ENCODE measurements at places on chromosomes 13 and 19. TPM values are rescaled to one million over a fixed set of nuclear protein-coding genes. Genes with fewer than 3 reads are reported as not detected.

DNA sequence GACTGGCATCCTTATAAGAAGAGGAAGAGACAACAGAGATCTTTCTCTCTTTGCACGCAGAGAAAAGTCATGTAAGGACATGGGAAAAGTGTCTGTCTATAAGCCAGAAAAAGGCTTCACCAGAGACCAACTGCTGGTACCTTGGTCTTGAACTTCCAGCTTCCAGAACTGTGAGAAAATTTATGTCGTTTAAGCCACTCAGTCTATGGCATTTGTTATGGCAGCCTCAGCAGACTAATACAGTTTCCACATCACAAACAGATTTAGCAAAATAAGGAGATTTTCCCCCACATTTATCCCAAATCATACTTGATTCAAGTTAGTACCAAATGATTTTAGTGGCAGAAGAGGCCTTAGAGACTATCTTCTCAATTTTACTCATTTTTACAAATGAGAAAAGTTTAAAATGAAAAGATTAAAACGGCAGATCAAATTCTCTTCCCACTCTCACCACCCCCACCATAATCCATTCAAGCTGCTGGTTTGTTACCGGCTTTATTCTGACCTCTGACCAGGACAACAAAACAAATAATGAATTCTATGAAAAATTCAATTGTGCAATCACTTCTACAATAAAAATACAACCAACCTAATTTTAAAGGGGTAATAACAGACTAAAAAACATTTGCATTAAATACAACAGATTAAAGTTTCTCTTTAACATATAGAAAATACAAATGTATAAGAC is 316.3 kb downstream of the TBC1D4 start:
- no peaks in the 10 kb centered on the region for H3K36me3 ChIP-seq
- H3K4me1 ChIP-seq = no peaks in the 10 kb centered on the region
- H3K4me3 ChIP-seq = no peak overlapping the region
- H3K27me3 ChIP-seq = no peaks in the 10 kb centered on the region
- H3K27ac ChIP-seq = no peak overlapping the region

- H3K36me3 ChIP-seq = no peaks in the 10 kb centered on the region
- H3K27me3 ChIP-seq = no peaks in the 10 kb centered on the region
- peaks cover 6% of the 10 kb centered on the region for H3K4me1 ChIP-seq
- H3K27ac ChIP-seq = no peak overlapping the region
- DNase-seq = no peak
- no peak overlapping the region for H3K4me3 ChIP-seq
Observed at GRCh38 chr19:13869281-13869680, 7.7 kb upstream of the NANOS3 start.

DNA sequence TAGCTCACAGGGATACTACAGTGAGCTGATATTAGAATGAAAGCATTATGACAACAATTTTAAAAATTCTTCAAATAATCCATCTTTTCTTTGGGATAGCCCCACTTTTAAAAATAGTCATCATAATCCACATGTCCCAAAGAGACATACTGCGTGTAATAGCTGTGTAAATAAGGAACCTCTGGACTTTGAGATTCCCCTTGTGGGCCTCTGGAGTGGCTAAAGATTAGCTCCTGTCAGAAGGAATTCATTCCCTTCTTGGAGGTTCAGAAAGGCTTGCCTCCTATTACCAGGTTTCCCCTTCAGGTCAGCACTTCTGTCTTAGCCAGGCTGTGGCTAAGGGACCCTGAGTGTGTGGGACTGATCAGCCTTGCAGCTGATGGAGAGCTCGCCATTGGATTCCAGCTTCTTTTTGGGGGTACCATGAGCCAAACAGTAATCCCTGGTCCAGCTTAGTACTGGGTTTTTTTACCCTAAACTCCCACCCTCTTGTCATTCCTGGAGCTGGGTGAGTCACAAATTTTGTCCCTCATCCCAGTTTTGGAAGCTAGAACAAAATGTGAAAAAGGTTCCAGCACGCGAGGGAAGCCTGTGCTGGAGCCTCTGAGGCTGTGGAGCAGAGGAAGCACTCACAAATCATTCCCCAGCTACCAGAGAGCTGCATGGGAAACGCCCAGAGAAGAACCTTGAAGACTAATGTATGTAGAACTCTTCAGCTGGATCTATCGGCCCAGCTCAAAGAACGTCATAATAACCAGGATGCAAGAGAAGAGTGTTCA is 96.7 kb downstream of the RNASEH2B start:
- H3K4me3 ChIP-seq = no peak overlapping the region
- DNase-seq = no peak
- no peaks in the 10 kb centered on the region for H3K36me3 ChIP-seq

GRCh38 chr13:73782450-73783449 is 351.5 kb downstream of the KLF12 start:
- H3K4me3 ChIP-seq = no peak overlapping the region
- no peak overlapping the region for H3K27ac ChIP-seq
- H3K36me3 ChIP-seq = no peaks in the 10 kb centered on the region
- no peaks in the 10 kb centered on the region for H3K4me1 ChIP-seq

DNA sequence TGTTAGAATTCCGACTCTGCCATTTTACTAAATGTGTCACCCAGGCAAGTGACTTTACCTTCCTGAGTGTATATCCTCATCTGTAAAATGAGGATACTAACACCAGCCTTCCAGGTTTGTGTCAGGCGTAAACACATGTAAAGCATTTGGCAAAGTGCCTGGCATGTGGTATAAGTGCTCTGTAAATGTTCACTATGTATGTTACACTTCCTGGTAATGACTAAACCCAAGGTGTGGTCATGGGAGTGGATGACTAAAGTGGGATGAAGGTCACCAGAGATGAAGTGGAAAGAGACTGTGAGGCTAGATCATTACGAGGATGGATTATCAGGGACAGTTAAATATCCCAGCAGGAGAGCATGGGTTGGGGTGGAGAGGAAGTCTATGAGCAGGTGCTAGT is 25.6 kb downstream of the DEDD2 start:
- H3K4me3 ChIP-seq = no peak overlapping the region
- H3K27me3 ChIP-seq = no peaks in the 10 kb centered on the region
- no peak for DNase-seq
- H3K4me1 ChIP-seq = peaks cover 12% of the 10 kb centered on the region
- H3K36me3 ChIP-seq = peaks cover 3% of the 10 kb centered on the region
- H3K27ac ChIP-seq = peak overlapping the region; percentile 3

DNA sequence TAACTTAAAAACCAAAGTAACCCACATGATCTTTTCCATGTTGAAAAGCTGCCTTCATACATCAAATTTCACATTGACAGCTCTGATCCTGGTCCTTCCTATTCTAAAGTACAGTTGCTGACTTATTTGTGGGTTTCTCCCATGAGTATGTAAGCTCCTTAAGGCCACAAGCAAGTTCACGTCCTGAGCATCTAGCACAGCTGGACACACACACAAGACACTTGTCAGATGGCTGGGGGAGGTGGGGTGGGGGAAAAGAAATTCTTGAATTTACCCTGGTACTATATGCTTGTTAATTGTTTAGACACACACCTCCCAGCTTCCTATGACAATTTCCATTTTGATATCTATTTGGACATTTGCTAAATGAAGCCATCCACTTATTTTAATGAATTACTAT is 162.8 kb downstream of the ZIC5 start:
- no peak for DNase-seq
- no peaks in the 10 kb centered on the region for H3K36me3 ChIP-seq
- H3K4me1 ChIP-seq = no peaks in the 10 kb centered on the region
- no peaks in the 10 kb centered on the region for H3K27me3 ChIP-seq
- no peak overlapping the region for H3K4me3 ChIP-seq

DNA sequence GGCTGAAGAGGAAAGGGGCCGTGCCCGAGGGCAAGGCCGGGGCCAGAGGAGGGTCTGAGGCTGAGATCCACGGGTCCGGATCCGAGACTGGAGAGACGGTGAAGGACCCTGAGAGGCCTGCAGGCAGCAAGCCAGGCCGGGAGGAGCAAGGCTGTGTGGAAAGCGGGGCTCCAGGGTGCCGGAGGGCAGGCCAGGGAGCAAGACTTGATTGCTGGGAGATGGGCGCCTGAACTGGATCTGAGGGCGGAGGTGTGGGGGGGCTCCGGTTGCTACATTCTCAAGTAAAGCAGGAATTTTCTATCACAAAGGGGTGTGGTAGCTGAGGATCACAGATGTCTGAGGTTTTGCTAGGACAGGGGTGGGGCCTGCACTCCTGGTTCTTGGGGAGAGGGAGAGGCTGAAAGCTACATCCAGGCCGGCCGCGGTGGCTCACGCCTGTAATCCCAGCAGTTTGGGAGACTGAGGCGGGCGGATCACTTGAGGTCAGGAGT is 3.8 kb downstream of the MAMSTR start:
- H3K4me3 ChIP-seq = peak overlapping the region; percentile 38
- no peaks in the 10 kb centered on the region for H3K27me3 ChIP-seq
- H3K27ac ChIP-seq = peak overlapping the region; percentile 41
- peaks cover 45% of the 10 kb centered on the region for H3K4me1 ChIP-seq
- no peak for DNase-seq

DNA sequence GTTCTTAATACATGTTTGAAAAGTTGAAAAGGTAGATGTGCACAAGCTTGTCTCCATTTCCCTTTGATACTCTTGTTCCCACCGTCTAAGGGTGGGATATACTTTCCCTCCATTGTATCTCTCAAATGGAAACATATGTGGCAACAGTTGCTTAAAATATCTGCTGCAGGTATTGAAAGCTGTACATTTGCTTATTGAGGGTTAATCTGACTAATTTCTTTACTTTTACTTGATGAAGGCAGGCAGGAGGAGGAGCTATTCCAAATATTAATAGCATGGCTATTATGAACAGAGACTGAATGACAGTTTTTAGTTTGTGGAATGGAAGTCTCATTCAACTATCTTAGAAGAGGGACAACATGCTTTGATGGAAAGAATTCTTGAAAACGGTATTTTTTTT is 103.8 kb downstream of the SLC10A2 start:
- H3K4me1 ChIP-seq = no peaks in the 10 kb centered on the region
- H3K4me3 ChIP-seq = no peak overlapping the region
- no peak for DNase-seq
- no peaks in the 10 kb centered on the region for H3K36me3 ChIP-seq

- no peak for DNase-seq
- H3K36me3 ChIP-seq = no peaks in the 10 kb centered on the region
- H3K27me3 ChIP-seq = no peaks in the 10 kb centered on the region
- no peak overlapping the region for H3K27ac ChIP-seq
Observed at GRCh38 chr19:30722186-30722585, 350.0 kb downstream of the ZNF536 start.

DNA sequence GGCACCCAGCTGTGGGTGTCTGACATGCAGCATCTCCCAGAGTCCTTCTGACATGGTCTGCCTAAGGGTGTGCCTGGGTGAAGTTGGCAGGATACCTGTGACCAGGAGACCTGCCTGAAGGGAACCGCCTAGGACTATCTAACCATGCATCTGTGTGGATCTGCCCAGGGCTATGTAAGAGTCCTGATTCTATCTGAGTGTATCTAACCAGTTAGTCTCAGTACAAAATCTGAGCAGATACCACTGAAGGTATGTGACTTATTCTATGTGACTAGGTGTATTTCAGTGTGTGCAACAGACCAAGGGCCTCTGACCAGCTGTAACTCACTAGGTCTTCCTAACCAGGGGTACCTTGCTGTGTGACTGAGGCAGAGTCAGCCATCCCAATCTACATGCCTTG is 28.2 kb upstream of the FBL start:
- H3K4me3 ChIP-seq = no peak overlapping the region
- H3K4me1 ChIP-seq = no peaks in the 10 kb centered on the region
- H3K36me3 ChIP-seq = no peaks in the 10 kb centered on the region
- H3K27me3 ChIP-seq = peaks cover 10% of the 10 kb centered on the region

DNA sequence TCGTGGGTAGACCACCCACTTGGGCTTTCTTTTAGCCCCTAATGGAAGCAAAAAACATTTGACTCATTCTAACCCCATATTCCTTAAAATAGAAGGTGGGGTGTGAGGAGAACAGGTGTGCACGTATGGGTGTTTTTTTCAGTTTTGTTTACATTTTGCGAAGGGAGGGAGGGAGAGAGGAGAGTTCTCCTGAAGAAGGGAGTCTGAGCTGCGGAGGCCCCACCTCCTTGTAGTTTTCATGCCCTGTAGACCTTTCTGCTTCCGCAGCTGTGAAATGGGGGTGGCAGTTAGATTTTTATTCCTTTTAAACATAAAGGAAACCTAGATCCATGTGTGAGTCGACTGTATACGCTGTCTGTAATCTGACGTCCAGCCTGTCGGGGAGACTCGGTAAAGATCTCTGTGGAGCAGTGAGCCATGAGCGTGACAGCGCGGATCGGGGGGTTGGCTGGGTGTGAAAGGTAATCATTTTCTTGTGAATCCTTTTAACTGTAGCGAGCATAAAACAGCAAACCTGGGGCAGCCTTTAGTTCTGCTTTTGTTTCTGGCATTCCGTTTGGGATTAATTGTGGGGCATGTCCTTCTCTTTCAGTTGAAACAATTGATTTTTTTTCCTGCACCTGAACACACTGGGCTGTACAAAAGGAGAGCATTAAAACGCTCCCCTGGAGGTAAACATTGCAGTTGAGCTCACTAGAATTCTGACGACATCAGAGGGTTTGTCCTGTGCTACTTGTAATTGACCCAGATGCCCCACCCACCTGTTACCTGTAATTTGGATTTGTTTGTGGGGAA is 2.3 kb downstream of the UPF1 start:
- no peak for DNase-seq
- H3K27me3 ChIP-seq = no peaks in the 10 kb centered on the region
- peak overlapping the region; percentile 92 for H3K4me3 ChIP-seq
- H3K36me3 ChIP-seq = peaks cover 28% of the 10 kb centered on the region
- H3K4me1 ChIP-seq = peaks cover 69% of the 10 kb centered on the region

GRCh38 chr13:62544928-62545327 is 1129.3 kb upstream of the PCDH20 start:
- no peaks in the 10 kb centered on the region for H3K36me3 ChIP-seq
- H3K4me1 ChIP-seq = no peaks in the 10 kb centered on the region
- no peaks in the 10 kb centered on the region for H3K27me3 ChIP-seq
- H3K27ac ChIP-seq = no peak overlapping the region
- no peak overlapping the region for H3K4me3 ChIP-seq
- DNase-seq = no peak

Gene APOC1
- total RNA-seq = 816 TPM

Gene C19orf67
- total RNA-seq = not detected

Gene CRX
- not detected for total RNA-seq

Gene PEG3
- 5.0 TPM for total RNA-seq

Gene ZNF440
- total RNA-seq = 21.7 TPM

Gene LYPD5
- total RNA-seq = 7.5 TPM

Gene PSG6
- total RNA-seq = not detected
